ENCODE measurements at places on chromosomes 7 and 10.

GRCh38 chr10:53430974-53431373 lies 658.4 kb upstream of the MBL2 start:
- DNase-seq: no peak

DNA sequence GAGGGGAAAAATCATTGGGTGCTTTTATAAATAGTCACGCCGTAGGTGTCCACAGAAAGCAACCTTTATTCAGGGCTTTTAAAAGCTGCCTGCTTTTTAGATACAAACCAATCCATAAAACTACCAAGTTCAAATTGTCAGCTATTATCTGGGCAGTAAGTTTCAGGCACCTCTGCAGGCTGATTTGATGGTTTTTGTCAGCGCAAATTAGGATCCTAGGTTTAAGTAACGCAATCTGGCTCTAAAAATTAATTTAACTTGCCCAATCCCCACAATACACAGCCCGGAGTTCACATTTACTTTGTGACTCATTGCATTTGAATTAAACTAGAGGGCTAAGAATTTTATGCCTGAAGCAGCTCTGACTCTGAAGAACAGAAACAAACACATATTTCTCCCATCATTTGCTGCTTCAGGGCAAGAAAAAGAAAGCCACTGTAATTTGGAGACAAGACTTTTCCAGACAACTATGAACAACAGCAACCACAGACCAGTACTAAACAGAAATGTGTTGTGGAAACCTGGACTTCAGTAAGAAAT lies 43.3 kb downstream of the NRP1 start:
- no peak for DNase-seq

GRCh38 chr10:5959142-5959541 lies 18.2 kb downstream of the IL15RA start:
- DNase-seq: no peak

GRCh38 chr7:105932835-105933477 lies 30.1 kb upstream of the CDHR3 start:
- DNase-seq: no peak

DNA sequence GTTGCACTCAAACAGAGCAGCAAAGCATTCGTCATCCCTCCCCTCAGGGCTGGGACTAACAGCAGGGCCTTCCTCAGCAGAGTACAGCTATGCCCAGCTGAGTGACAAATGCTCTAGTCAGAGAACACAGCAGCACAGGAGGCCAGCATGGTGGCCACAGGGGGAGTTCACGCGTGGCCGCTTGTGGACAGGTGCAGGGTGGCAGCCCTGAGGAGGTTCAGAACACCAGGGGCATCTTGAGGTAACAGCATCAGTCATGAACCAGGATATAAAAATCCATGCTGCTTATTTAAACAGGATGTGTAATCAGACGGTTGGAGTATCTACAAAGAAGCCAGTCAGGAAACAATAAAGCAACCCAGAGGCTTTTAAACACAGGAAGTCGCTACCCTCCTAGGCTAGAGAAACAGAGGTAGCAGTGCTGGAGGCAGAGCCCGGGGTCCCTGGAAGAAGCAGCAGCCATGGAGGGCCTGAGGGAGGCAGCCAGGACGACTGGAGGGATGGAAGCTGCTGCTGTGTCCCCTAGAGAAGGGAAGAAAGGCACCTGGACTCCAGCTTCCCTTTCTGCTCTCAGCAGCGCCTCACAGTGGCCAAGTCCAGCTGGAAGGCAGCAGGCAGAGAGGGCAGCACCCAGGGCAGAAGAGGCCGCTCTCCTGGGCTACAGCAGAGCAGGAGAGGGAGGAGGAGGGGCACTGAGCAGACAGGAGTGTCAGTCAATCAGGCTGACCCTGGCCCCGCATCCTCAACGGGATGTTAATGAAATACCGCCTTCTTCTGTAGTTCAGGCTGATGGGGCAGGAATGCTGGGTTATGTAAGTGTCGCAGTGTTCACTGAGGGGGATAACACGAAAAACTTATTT lies 70.8 kb upstream of the UCN3 start:
- no peak for DNase-seq

DNA sequence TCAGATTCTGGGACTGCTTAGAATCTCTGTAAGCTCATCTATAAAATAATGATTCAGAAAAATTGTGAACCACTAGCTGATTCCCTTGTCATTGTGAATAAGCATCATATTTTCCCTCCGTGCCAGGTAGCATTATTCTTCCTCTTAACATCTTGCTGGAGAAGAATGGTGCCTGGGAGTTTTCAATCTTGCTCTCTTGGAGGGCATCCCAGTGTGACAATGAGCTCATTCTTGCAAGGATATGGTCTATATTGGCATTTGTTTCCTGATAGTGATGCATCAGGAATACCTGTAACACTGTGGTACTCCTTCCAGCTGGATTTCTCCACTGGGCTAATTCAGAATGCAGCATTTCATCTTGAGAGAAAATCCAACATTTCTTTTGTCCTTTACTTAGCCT lies 126.4 kb upstream of the ITGB1 start:
- no peak for DNase-seq

DNA sequence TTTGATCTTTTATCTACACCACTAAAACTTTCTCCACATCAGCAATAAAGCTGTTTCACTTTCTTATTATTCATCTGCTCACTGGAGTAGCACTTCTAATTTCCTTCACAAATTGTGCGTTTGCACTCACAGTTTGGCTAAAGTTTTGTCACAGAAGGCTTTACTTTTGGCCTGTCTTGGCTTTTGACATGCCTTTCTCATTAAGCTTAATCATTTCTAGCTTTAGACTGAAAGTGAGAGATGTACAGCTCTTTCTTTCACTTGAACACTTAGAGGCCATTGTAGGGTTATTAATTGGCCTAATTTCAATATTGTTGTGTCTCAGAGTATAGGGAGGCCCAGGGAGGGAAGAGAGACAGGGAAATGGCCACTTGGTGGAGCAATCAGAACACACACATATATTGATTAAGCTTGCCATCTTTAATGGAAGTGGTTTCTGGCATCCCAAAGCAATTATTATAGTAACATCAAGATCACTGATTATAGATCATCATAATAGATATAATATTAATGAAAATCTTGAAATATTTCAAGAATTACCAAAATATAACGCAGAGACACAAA lies 512.5 kb downstream of the ETV1 start:
- DNase-seq: no peak

DNA sequence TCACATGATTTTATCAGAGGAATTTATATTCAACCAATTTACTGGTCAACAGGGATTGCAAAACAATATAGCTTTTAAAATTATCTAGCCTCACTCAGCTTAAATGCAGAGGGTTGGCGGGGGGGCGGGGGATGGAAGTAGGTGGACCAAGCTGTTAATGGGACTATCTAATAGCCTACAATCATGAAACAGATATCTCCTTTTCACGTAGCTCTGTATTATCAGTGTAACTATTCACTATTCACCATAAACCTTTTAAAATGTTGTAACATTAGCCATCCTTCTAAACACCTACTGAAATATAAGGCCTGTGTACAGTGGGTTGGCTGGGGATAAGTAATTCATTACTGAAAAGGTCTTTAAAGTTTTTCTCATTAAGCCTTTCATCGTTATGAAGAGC lies 56.2 kb downstream of the MINDY3 start:
- no peak for DNase-seq

GRCh38 chr7:21507627-21508343 lies 35.1 kb upstream of the DNAH11 start:
- DNase-seq: no peak

GRCh38 chr7:41969561-41970105 lies 266.7 kb upstream of the INHBA start:
- DNase-seq: no peak

GRCh38 chr7:5077740-5078139 lies 32.1 kb downstream of the RBAK start:
- no peak for DNase-seq

GRCh38 chr7:50953303-50953702 lies 170.6 kb upstream of the GRB10 start:
- DNase-seq: no peak

DNA sequence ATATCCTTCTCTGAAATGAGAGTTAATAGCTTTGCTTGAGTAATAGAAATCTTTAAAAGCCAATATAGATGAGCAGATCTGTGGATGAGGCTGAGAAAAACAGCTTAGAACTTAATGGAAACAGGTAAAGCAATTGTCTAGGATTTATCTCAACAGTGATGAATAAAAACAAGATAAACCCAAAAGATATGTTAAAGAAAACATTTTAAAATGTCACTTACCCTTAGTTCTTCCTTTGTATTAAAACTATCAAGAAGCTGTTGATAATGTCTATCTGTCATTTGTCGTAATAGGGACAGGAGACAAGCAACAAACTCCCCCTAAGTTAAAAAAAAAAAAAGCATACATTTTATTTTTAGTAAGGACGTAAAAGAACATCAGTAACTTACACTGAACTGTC lies 272.1 kb upstream of the IMMP2L start:
- DNase-seq: no peak

- no peak for DNase-seq
Measured at GRCh38 chr7:133364959-133365690, 112.2 kb downstream of the EXOC4 start.
